ENCODE measurements at places on chromosomes 6 and 20.

- DNase-seq: no peak
Measured at GRCh38 chr6:38725414-38726183, 10.5 kb downstream of the DNAH8 start.

- DNase-seq: no peak
Measured at GRCh38 chr6:46486181-46486580, 5.1 kb downstream of the RCAN2 start.

- DNase-seq: no peak
Measured at GRCh38 chr6:107956586-107957307, 1.3 kb downstream of the SEC63 start.

DNA sequence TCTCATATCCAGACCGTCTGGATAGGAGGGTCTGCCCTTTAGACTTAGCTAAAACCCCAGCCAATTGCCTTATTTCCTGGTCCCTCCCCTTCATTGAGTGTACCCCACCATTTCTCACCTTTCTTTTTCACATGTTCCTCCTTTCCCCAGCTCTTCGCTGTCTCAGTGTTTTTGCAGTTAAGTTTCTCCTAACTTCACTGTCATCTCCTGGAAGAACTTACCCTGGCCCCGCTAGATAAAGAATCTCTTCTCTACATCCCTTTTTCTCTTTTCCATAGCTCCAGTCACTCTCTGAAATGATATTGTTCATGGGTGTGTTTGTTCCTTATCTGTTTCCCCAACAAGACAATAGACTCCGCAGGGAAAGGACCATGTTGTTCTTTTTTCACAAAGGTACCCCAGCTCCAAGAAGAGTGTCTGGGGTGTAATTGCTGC is 208.8 kb downstream of the TSHZ2 start:
- DNase-seq: no peak

Data from HFF-Myc (cell line).